GM04503 (cell line): ENCODE measurements at places on chromosomes 1 and 21.

DNA sequence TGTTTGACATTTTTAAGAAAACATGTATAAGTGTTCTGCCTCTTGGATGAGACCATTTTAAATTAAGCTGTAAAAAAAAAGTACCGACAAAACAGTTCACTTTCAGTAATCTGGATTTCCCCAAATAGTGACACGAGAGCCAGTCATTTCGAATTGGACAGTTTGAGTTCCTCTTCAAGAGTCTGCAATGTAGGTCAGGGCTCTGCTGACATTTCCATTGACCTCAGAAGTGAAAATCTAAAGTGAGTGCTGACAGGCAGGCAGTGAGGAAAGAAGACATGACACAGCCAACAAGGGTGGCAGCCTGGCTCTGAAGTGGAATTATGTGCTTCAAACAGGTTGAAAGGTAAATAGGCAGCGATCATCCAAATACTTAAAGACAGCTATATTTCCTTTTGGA, at the start of gene IL23R:
Gene IL23R, plus strand, starts transcription at position 259 of the 400 bp plus-strand sequence. CDS start 1,667 bp downstream, outside the sequence.
- DNase-seq: no peak

DNA sequence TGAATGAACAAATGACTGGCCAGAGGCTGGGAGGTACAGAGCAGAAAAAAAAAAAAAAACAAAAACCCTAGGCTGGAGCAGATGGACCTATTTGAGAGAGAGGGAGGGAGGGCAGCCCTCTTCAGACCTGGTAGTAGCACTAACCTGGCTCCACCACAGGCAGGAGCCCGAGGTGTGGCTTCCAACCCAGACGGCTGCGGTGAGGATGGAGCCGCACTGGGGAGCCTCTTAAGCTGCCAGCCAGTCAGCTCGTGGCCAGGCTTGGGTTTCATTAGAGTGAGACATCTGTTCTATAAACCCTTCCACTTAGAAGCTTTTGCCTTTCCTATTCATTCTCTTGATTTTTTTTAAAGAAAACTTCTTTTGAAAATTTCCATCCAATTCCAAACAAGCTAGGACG, 16.8 kb downstream of the LGR6 start:
- no peak for DNase-seq

- DNase-seq: no peak
These were observed 8.2 kb upstream of the AZIN2 start for GRCh38 chr1:33072707-33073106.

GRCh38 chr1:182739545-182739944, 50.0 kb upstream of the NPL start:
- no peak for DNase-seq
